Tibial nerve (tissue), 4 donors: ENCODE measurements at places on chromosomes 6 and 20. TPM values are rescaled to one million over a fixed set of nuclear protein-coding genes. Genes with fewer than 3 reads are reported as not detected.

BRD2 gene
- 133 TPM for total RNA-seq

SAMD5 gene
- 3.3 TPM for total RNA-seq

- DNase-seq, result no peak
These were observed 8.9 kb downstream of the BEND6 start for GRCh38 chr6:56963793-56964192.

- no peak for DNase-seq
These were observed 84.7 kb downstream of the FOXA2 start for GRCh38 chr20:22499515-22500166.
